ENCODE measurements at places on chromosomes 16 and 17.

DNA sequence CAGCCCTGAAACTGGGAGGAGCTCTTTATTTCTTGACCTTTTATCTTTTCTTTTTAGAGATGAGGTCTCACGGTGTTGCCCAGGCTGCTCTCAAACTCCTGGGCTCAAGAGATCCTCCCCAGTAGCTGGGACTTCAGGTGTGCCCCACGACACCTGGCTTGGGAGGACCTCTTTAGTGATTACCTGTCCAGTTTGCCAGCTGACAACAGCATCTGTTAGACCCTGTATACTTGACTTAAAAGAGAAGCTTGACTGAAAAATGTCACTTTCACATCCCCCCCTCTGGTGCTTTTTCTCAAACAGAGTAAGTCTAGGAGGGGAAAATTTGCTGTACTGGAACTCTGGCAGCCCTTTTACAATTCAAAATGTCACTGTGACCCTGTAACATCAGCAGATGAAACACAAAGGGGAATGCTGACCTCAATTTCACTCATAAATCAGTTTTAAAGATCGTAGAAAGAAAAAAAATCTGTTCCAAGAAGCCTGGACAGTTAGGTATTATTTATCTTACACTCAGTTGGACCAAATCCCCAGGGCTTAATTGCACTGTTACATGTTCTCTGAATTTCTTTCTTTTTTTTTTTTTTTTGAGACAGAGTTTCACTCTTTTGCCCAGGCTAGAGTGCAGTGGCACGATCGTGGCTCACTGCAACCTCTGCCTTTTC is 1.8 kb upstream of the ERN1 start:
- no peak for DNase-seq

DNA sequence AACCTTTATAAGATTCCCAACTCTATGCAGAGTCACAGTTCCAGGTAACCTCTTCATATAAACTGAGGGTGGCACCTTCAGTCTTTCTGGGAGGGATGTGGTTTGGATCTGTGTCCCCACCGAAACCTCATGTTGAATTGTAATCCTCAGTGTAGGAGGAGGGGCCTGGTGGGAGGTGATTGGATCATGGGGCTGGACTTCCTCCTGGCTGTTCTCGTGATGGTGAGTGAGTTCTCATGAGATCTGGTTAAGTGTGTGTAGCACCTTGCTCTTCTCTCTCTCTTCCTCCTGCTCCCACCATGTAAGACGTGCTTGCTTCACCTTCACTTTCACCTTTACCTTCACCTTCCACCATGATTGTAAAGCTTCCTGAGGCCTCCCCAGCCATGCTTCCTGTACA is 30.5 kb downstream of the HS3ST2 start:
- no peak for DNase-seq

DNA sequence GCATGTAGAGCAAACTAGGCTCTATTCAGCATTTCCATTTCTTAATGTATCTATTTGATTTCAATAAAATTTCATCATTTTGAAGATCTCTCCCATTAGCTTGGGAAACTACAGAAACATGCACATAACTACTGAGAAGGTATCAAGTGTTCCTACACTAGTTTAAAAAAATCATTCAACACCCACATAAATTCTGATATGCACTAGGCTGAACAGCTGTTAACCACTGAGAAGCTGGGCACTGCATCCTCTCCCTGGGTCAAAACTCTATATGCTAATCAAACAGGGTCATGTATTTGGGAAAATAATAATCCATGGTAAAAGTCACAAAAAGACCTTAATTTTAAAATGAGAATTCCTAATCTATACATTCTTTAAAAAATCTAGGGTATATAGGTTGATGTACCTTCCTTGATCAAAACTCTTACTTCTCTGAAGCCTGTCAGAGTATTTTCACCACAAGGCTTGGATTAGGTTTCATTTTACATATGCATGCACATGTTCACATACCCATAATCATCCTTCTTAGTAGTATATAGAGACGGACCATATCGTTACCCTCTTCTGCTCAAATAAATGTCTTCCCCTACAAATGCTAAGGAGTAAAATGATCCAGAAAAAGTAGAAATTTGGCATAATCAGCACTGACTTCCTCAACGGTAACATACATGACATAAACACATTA is 57.2 kb downstream of the KANSL1 start:
- DNase-seq = no peak

DNA sequence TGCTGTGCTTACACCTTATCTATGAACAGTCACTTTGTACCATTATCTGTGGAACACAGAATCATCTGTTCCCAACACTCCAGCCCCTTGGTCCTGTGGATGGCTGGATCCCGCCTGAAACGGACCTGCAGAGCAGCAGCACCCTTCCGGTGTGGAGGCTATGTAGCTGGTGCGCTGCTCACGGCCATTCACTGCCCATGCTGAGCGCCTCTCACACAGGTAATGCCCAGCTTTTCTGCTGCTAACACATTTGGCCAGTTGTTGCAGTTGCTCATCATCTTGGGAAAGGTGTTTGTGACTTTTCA is 11.4 kb upstream of the PLK1 start:
- DNase-seq = no peak

DNA sequence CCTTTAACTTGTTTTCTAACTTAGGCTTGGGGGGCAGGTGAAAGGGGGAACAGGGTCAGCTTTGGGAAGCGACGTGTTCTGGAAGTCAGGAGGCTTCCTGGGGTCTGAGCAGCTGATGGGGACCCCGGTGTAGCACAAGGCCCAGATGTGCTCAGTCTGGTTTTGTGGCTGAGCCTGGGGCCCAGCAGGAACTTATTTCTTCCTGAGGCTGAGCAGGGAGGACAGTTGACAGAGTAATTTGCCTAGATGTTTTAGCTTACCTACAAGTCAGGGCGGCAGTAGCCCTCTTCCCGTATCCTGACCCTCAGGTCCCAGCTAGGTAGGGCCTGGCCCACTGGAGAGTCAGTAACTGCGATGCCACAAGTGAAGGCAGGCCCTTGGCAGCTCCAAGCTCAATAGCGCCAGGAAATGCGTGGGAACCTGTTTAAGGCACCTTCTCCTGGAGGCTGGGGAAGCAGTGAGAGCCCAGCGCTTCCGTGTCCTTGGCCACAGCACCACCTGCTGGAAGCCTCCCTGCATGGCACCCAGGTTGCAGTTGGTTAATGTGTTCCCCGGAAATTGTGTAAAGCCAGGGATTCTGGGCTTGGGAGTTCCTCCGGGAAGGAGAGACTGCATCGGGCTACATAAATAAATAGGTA is 5.2 kb downstream of the CCR7 start:
- DNase-seq = peak; percentile 85
